ENCODE measurements at places on chromosomes 3 and 15.

- DNase-seq, result no peak
Measured at GRCh38 chr15:48761393-48762158, 49.3 kb downstream of the CEP152 start.

DNA sequence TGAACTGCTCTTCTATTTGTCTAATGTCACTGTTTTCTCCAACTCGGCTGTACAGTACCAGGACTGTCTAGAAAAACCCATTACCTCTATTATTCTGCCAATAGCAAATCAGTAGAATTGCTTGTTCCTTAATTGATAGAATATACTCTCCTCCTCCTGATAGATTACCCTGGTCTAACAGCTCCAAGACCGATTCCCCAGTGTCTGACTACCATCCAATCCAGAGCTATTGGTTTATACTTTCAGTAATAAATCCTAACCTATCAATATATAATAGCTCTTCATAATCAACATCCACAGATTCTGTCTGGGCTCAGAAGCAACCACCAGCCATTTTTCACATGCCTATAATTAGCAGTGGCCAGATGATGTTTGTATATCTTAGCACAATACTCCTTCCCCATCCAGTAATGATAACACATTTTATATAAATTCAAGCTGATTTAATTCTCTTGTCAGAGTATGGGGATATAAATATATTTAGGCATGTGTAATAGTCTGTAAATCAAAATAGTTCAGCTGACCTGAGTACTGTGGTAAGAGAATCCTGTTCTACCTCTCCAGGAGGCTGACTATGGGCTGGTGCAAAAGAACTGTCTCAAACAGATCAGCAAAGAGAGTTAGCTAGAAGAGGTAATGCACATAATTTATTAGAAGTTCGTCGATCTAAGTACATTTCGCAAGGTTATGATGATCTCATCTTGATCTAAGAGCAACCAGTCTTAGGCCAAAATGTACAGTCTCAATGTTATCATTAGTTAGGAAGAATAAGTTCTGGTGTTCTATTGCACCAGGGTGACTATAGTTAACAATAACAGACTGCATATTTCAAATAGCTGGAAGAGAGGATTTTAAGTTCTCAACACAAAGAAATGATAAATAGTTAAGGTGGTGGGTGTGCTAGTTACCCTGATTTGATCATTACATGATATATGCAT is 193.4 kb downstream of the SHOX2 start:
- DNase-seq, result no peak

DNA sequence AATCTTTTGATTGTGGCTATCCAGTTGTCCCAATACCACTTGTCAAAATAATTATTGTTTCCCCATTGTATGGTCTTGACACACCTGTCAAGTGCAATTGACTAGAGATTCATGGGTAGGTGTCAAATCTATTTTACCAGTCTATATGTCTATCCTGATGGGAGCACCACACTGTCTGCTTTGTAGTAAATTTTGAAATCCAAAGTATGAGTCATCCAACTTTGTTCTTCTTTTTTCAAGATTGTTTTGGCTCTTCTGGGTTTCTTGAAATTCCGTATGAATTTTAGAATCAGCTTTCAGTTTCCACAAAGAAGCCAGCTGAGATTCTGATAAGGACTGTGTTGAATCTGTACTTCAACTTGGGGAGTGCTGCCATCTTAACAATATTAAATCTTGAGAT is 71.9 kb downstream of the CSNK1G1 start:
- no peak for DNase-seq

DNA sequence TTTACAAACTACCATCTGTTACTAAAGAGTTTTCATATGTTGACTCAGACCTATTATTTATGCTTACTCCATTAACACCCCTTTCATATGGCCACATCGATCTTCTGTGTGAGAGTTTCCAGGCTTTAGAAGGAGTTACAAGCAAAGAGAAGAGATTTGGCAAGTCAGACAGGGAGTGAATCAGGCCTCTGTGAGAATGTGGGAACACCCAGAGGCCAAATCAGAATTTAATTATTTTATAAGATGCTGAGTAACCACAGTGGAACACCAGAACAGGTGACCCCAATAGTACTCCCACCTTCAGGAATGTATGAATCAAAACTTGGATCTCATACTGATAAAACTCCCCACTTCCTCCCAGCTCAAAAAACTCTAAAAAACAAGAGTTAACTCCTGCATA is 42.0 kb downstream of the IFT57 start:
- no peak for DNase-seq

- DNase-seq, result no peak
Measured at GRCh38 chr15:98763179-98763578, 114.8 kb downstream of the IGF1R start.

- DNase-seq, result no peak
Measured at GRCh38 chr3:126885425-126885824, 97.5 kb upstream of the PLXNA1 start.

DNA sequence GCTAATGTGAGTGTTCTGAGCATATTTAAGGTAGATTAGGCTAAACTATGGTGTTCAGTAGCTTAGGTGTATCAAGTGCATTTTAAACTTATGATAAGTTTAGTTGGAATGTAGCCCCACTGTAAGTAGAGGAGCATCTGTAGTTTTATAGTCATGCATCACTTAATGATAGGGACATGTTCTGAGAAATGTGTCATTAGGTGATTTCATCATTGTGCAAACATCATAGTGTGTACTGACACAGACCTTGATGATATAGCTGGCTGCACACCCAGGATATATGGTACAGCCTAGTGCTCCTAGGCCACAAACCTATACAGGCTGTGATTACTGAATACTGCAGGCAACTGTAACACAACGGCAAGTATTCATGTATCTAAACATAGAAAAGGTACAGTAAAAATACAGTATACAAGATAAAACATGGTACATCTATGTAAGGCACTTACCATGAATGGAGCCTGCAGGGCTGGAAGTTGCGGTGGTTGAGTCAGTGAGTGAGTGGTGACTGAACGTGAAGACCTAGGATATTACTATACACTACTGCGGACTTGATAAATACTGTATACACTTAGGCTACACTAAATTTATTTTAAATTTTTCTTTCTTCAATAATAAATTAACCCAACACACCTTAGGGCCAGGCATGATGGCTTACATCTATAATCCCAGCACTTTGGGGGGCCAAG is 17.9 kb downstream of the DNAH1 start:
- DNase-seq, result no peak

DNA sequence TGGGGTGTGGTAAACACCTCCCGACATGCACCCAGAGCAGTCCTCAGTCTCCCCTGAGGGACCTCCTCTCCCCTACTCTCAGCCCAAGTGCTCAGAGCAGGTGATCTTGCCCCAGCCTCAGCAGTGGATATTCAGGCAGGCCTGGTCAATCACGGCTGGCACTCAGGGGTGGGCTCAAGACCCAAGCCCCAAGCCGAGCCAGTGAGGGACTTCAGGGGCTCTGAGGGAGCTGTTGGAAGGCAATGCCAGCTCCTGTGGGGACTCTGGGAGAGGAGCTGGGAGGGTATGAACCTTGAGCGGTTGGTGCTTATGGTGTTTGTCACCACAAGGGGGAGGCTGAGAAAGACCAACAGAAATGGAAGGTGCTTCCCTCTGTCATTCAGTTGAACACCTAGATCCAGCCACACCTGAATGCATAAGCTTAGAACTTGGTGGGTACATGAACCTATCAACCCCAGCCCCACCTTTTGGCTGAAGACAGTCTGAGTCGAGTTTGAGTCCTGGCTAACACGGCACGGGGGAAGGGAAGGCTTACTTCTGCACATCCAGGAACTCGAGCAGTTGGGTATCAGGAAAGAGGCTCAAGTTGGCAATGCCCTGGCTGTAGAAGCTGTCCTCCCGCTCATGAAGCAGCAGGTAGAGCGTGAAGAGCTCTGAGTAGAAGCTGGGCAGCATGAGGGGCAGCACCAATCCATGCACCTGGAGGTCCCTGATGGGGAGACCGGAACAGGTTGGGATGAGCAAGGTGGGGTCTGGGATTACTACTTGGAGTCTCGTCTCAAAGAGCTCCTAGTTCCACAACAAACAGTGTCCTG is 19.2 kb downstream of the ALS2CL start:
- no peak for DNase-seq

GRCh38 chr3:107819656-107820055 is 271.2 kb downstream of the CD47 start:
- DNase-seq, result no peak

DNA sequence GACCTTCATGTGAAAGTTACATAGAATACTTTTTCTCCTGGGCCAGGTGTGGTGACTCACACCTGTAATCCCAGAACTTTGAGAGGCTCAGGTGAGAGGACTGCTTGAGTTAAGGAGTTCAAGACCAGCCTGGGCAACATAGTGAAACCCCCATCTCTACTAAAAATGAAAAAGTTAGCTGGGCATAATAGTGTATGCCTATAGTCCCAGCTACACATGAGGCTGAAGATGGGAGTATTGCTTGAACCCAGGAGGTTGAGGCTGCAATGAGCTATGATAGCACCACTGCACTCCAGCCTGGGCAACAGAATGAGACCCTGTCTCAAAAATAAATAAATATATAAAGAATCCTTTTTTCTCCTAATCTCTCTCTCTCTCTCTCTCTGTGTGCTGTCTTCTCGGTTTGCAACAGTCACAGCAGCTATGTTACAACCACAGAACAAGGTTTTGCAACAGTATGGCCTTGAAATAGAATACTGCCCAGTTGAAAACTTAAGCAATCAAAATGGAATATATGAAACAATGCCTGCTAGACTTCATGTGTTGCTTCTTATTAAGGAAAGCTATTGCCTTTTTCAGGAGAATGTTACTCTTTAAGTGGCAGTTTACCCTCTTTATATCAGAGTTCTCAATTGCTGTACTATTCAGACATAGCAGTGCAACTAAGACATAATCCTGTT is 12.3 kb upstream of the DENND4A start:
- DNase-seq, result no peak

DNA sequence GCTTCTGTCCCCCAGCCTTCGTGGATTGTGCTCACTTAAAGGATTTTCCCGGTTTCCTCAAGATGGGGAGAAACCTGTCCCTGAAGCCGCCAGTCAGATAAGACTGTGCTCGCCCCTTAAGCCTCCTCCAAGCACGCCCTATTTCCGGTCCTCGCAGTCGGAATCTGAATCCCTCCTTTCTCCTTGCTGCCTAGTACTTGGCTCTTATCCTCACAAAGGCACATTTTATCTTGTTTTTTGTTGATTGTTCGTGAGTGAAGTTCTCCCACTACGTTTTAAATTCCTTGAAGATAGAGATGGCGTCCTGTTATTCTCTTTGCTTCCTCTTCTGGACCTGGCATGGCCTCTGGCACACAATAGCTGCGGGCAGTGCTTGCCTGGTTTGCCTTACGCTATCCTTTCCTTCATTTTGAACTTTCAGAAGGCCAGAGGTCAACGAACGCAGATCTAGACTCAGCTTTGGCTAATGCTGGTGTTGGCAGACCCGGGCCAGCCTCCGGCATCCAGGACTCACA is 1.7 kb downstream of the CLDN11 start:
- DNase-seq, result no peak

GRCh38 chr3:11705049-11705448 is 61.3 kb upstream of the VGLL4 start:
- no peak for DNase-seq

GRCh38 chr15:83855956-83856355 is 202.0 kb downstream of the ADAMTSL3 start:
- no peak for DNase-seq

DNA sequence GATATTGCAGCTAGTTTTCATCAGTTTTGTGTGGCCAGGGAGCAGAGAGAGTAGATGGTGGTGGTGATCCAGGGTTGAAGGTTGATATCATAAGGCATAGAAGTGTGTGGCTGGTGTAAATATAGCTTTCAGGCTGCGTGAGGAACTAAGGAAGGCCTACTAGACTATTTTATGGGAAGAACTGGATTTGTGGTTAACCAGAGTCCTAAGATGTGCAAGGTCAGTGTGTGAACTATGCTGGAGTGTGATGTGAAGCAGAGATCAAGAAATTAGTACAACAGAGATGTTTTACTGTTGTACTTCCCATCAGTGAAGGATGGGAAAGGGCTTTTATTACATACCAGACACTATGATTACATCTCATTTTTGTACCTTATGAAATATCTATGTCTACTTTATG is 41.5 kb downstream of the MAPK6 start:
- no peak for DNase-seq

- DNase-seq, result no peak
Measured at GRCh38 chr3:98846101-98846500, 55.4 kb downstream of the DCBLD2 start.

DNA sequence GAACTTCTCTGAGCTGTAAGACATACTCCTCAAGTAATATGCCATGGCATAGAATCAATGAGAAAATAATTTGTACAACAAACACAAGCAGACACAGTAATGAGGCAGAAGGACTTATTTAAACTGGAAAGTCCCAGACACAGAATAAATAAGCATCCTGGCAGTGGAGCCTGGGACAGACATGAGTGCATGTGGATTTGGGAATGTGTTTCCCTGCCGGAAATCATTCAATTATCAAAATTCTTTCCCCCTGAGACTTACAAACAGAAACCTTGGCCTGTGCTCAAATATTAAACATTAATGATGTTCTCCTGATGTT is 520.1 kb downstream of the ROBO1 start:
- DNase-seq, result no peak

- no peak for DNase-seq
Measured at GRCh38 chr3:64176461-64176996, 48.7 kb downstream of the PRICKLE2 start.

- no peak for DNase-seq
Measured at GRCh38 chr3:81886081-81886480, 124.6 kb upstream of the GBE1 start.

DNA sequence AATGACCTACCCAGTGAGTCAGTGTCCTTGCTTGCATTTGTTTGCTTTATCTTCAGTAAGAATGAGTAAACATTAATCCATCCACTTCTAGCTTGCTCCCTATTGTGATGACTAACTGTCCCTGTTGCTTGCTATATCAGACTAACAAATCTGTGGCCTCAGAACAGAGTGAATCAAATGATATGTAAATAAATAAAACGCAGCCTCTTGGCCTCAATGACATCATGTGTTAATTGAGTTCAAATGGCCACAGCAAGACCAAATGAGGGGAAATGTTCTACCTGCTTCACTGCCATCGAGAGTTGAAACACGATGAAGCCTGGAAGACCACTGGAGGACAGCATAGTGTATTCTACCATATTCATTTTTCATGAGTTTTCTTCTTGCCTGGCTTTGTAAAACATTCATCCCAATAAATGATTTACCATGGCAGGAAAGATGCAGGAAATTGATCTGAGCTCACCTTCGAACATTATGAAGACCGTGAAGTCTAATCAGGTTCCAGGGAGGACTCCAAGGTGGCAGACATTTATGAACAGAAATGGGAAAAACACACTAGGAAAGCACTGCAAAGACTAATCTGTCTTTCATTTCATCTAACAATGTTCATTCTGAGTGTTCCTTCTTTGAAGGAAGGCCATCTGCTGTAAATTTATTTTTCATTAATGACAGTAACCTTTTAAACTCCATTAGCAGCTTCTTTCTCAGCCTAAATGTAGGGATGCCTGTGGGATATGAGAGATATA is 1144.5 kb downstream of the TUSC7 start:
- DNase-seq, result no peak

All from stimulated activated CD4-positive, alpha-beta T cell treated with anti-CD3 and anti-CD28 coated beads, Interleukin-4, amount 100 ng/mL, for 48 hours (primary cell).